ENCODE measurements at places on chromosomes 6 and 20.

DNA sequence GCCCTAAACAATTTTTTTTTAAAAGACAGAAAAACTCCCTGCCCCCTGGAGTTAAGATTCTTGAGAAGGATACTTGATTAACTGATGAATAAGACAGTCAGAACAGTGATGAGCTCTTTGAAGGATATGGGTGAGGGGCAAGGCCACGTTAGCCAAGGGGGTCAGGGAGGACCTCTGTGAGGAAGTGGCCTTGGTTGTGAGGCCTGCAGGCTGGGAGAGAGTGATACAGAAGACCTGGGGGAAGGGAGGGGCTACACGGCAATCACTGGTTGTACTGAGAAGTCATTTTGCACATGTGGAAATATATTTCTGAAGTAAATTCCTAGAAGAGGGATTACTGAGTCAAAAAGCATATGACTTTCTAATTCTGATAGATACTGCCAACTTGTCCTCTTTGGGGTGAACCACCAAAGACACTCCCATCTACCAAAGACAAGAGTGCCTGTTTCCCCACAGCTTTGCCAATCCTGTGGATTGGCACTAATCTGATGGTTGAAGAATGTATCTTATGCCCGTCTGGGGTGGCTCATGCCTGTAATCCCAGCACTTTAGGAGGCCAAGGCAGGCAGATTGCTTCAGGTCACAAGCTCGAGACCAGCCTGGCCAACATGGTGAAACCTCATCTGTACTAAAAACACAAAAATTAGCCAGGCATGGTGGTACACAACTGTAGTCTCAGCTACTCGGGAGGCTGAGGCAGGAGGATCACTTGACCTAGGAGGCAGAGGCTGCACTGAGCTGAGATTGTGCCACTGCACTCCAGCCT lies 22.3 kb upstream of the BCAS4 start:
- DNase-seq, result no peak

GRCh38 chr6:168590406-168590805 lies 149.4 kb downstream of the SMOC2 start:
- DNase-seq, result no peak

DNA sequence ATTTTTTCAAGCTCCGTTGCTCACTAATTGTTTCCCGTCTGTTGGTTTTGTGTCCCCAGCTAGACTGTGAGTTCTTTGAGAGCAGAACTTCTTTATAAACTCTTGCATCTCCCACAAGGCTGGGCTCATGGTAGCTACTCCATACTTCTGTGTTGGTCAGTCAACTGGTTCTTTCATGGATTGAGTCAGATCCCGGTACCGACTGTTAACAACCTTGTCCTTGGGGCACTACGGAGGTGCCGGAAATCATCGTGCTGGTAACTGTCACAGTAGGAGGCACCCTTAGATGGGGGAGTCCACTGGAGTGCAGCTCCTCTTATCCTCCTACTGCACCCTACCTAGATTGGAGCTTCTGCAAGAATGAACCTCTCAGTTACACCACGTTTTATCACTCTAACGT lies 8.6 kb upstream of the STX16 start:
- DNase-seq, result no peak

DNA sequence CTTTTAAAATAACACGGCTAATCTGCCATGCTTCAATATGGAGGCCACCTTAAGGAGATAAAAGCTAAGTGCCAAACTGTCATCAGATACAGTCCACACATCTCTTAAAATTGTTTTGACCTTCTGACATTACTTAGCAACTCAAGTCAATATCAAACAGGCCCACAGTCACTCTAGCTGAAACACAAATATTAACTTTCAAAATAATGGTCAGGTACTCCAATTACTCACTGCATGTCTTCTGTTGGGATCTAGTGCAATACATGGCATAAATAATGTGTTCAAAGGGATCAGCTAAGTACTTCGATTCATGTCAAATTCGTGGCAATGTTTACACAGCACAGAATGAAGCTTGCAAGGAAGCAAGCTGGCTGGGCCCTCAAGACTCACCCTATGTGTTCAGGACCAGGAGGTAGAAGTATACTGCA lies 133.9 kb upstream of the BEND6 start:
- DNase-seq, result no peak

GRCh38 chr6:11811644-11812264 lies 33.2 kb upstream of the ADTRP start:
- DNase-seq, result no peak

- no peak for DNase-seq
Measured at GRCh38 chr6:101550451-101550850, 156.9 kb downstream of the GRIK2 start.

DNA sequence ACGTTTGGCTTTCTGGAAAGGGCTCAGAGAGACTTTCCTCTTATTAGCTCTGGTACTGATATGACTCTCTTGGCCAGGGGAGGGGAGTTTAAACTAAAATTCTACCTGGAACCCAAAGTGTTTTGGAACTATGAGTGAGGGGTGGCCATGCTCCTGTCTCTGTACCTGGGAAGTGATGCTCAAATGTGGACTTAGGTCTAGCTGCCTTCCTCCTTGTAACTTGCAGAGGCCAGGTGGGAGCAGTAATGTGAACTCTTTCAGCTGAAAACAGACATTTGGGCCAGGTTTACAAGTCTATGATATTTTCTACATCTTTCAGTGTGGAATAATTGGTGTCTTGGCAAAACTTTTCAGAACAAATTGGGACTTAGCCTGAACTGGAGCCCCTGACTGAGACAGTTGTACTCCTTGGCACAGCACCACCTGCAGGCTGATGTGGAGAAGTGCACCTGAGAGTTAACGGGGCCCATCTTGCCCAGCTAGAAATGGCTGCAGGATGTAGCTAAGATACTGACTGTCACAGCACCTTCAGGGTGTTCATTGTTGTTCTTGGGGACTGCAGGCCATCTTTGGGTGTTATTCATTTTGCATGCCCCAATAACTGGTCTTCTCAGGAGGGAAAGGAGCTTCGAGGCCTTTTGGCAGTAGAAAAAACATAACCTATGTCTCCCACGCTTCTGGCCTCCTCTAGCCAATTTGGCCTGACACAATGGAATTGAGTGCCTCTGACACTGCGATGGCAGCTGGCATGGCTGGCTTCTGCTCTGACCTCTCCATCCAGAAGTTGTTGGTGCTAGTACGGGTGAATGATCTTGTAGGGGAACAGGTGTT lies 37.1 kb downstream of the CD109 start:
- peak; percentile 80 for DNase-seq

- DNase-seq, result no peak
Measured at GRCh38 chr20:34970846-34971560, 15.3 kb downstream of the MYH7B start.

- no peak for DNase-seq
Measured at GRCh38 chr6:17758119-17758518, 51.4 kb upstream of the NUP153 start.

GRCh38 chr6:121838842-121839241 lies 403.4 kb downstream of the GJA1 start:
- no peak for DNase-seq

- peak; percentile 85 for DNase-seq
Measured at GRCh38 chr20:47150403-47151152, 205.9 kb downstream of the ZMYND8 start.

DNA sequence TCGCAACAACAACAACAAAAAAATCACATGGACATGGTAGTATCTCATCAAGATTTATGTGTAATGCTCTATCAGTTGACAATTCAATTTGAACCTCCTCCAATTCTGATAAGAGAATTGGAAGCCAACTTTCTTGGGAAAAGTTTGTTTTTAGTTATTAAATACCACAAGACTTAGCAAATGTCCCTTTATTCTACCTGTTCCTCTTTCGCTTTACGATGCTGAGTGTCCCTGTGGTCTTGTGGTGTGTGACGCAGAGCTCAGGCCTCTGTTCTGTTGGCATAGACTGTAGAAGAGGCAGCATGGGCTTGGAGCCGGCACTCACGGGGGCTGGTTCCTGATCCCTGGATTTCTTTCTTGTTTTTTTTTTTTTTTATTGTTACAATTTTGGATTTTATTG lies 76.7 kb downstream of the PSMB1 start:
- DNase-seq, result no peak

DNA sequence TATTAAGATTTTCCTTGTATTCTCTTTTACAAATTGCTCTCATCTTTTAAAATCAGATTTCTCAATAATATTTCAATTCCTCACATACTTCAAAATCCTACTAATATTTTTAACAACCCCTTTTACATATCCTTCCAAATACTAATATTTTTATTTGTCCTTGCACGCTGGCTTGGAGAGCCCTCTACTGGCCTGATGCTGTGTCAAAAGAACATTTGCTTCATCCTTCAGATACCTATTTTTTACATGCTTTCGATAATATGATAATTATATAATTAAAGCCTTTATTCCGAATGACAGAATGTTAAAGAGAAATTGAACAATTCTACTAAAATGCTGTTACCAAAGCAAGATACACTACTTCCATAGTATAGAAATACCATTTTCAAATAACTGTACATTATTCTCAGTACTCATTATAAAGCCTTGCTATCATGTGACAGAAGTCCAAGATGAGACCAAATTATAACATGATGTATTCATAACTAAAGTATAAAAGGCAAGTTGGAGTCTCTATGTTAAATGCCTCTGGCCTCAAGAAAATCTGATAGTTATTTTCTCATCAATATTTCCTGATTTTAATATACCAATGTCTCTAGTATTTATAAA lies 39.0 kb upstream of the PLN start:
- DNase-seq, result peak; percentile 31

- peak; percentile 35 for DNase-seq
Measured at GRCh38 chr20:43507150-43508080, at the start of gene L3MBTL1. TSS of gene L3MBTL1 (plus strand) at chr20:43507697. CDS start at chr20:43513504, 5,807 bp downstream.
